ENCODE measurements at places on chromosomes 2 and 18.

DNA sequence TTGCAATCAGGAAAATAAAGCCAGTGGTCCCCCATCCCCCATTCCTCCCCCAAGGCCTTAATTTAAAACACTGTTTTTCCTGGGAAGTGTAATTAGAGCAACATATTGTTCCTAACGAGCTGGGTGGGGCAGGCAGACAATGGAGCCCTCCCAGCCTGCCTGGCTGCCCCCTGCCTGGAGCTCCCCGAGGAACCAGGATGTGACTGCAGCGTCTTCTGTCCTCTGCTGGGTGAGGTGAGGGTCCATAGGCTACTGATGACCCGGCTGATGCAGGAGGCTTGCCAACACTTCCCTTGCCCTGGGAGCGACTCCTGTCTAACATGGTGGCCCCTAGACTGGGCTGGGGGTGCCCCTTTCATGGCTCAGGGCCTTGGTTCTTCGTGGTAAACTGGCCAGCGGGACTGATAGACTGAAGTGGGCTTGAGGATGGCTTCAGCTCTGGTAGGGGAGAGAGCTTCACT, 152.4 kb downstream of the DYSF start:
- DNase-seq, result no peak

GRCh38 chr2:26993768-26994167, 23.3 kb downstream of the MAPRE3 start:
- no peak for DNase-seq

- no peak for DNase-seq
Measured at GRCh38 chr2:121142452-121142851, 142.6 kb downstream of the TFCP2L1 start.

DNA sequence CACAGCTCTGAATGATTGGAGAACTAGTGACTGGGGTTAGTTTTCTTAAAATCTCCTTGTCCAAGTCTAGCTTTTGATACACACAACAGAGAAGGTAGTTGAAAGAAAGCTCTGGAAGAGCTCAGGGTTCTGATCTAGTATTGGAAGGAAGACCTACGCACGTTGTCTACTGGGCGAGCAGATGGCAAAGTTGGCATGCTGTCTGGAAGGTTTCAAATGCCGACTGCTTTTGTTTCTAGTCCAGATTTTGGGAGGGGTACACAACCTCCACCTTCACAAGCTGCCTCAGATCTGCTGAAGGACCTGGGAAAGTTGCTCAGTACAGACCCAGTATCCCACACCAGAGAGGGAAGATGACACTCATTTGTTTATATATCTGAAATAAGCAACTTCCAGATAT, 507.3 kb downstream of the RNF144A start:
- no peak for DNase-seq
